ENCODE measurements at places on chromosomes 7 and 10.

DNA sequence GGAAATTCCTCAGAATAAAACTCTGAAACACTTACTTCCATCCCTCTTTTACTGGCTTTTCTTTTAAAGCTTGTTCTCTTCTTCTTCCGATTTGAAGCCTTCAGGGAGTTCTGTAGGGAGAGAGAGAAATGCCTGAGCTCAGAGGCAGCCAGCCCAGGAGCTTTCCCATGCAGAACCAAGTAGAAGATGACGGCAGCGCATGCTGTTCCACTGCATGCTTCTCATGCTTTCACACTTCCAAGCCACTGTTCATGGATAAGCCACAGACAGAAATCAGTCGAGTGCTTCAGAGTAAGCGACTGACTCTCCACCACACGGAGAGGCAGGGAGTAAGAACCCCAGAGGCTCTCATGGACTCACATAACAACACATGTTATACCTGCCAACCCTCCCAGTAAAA, 237.3 kb downstream of the DGKI start:
- DNase-seq, result no peak

- DNase-seq, result no peak
These were observed 14.2 kb upstream of the DYNC1I1 start for GRCh38 chr7:95758187-95758586.

DNA sequence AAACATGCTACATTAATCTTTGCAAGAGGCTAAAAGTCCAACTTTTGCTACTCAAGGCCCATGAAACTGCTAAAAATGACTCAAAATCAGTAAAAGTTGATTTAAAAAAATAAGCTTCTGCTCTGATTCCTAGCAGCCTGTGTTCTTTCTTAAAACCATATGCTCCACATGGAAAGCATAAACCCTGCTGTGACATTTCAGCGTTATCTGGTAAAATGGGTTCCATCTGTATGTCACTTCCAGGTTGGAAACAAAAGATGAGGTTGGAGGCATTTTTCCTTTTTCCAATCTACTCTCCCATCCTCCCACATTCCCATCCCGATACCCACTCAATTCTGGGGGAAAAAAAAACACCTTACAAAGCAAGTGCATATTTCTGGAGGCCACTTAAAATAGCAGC, 439.5 kb downstream of the NEBL start:
- DNase-seq, result no peak

DNA sequence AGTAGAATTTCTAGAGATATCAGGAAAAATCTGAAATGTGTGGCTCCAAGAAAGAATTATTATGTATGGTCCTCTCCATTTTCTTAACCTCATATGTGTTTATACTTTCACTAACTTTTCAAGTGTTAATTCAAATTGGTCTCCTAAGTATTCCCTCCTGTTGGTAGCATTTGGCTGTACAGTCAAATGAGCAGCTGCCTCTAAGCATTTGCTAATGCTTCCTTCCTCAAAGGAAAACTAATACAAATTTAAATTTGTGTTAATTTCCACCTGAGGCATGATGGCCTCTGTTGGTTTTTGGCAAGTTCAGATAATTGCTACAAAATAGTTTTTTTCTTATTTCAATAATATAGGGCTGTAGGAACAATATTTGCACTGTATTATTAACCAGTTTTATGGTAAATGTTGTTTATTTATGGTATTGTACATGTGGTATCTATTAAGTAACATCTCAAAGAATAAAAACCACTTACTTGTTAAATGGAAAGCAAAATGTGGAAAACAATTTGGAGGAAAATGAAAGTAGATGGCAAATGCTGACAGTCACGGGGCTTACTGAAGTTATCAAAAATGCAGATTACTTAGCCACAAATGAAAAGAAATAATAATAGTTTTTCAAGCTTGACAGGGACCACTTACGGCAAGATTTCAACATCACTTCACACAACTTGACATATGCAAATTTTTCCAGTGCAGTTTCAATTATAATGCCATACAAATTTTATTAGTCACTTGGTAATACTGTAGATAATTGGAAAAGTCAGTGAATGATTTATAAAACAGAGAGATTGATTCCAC, 299.3 kb upstream of the MEOX2 start:
- DNase-seq, result no peak

GRCh38 chr10:5589661-5590511, 65.1 kb downstream of the CALML3 start:
- DNase-seq, result no peak

- no peak for DNase-seq
These were observed 193.5 kb downstream of the CFTR start for GRCh38 chr7:117673367-117673766.

DNA sequence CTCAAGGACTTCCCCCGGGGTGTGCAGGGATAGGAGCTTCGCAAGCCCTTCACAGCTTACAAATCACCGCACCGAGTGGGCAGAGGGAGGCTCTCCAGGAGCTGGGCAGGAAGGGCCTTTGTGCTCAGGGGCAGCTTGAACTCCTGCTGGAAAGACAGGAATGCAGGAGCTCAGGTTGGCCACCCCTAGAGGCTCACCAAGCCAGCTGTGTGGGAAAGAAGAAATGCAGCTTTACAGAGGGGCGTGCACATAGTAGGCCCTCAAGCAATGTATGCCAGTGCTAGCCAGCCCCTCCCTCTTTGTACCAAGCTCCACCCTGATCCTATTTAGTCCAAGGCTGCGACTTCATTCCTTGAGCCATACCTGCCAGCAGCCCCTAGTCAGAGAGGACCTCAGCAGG, 26.1 kb downstream of the STRA8 start:
- no peak for DNase-seq

- no peak for DNase-seq
These were observed 137.3 kb downstream of the HECW1 start for GRCh38 chr7:43249823-43250145.

- DNase-seq, result peak; percentile 58
These were observed 43.2 kb downstream of the DPYSL4 start for GRCh38 chr10:132229834-132230556.

- peak; percentile 90 for DNase-seq
These were observed 141.6 kb downstream of the PKD1L1 start for GRCh38 chr7:47806701-47807103.

Measured in inflammatory macrophage treated with lipopolysaccharide for 1 hour (primary cell).